ENCODE measurements at places on chromosomes 6 and 20.

- DNase-seq, result no peak
These were observed 227.7 kb downstream of the MYLK4 start for GRCh38 chr6:2523061-2523460.

DNA sequence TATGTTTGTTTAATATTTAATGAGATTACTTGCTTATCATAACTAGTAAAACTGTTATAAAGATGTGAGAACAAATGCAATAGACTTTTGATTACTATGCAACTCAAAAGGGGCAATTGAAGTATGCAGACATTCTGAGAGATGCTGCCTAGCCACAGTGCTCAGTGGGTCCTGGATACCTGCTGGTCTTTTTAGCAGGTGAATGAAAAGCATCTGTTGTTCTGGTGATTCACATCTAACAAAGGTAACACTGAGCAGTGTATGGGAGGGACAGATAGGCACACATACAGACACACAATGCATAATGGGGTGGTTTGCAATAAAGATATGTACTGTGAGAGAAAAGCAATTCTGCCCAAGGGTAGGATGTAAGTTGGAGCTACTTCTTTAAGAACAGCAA, 46.9 kb downstream of the OGFRL1 start:
- no peak for DNase-seq

DNA sequence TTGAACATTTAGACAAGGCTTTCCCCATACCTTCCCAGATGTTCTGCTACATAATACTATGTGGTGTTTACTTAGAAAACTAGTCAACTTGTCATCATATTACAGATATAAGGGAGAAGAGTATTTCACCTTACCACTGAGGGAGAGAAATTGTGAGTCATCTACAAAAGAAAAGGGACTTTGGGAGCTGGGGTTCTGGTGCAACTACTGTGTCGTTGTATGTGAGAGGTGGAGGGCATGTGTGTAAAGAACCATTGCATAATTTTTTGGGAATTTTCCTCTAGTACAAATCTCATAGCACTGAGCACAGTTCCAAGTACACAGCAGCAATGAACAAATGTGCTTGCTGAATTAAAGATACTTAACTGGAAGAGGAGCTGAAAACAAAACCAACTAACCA, 665.6 kb downstream of the DHX35 start:
- DNase-seq, result no peak

DNA sequence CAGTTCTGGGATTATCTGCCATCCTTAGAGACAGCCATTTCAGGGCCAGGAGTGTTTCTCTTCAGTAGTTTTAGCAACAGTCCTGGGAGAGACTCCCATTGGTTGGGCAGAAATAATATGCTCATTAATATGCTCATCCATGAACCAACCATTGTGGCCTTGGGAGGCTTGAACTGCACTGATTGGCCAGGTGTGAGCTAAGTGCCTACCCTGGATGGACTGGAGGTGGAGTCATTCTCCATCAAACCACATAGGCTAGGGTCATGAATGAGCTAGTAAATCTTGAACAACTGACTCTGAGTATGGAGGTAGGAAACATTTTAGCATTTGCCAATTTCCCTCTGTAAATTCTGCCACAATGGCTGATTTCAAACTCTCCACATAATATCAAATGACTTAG, 70.2 kb upstream of the ZFP64 start:
- DNase-seq, result no peak

- no peak for DNase-seq
These were observed 54.6 kb downstream of the LYRM4 start for GRCh38 chr6:5205877-5206850.

DNA sequence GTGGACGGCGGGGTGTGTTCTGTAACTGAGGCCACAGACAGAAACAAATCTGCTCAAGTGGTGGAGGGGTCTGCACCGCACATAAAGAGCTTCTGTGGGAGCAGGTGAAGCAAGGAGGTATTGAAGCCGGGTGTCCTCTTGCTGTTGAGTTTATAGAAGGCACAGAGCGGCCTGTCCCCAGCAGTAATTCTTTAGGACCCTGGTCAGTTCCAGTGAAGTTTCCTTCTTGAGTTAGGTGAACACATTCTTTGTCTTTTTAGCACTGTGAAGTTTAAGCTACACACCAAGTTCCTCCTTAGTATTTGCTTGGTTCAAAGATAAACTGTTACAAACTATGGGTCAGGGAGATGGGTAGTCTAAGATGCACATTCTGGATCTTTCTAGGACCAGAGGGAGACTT, 6.1 kb downstream of the PRDM1 start:
- no peak for DNase-seq

DNA sequence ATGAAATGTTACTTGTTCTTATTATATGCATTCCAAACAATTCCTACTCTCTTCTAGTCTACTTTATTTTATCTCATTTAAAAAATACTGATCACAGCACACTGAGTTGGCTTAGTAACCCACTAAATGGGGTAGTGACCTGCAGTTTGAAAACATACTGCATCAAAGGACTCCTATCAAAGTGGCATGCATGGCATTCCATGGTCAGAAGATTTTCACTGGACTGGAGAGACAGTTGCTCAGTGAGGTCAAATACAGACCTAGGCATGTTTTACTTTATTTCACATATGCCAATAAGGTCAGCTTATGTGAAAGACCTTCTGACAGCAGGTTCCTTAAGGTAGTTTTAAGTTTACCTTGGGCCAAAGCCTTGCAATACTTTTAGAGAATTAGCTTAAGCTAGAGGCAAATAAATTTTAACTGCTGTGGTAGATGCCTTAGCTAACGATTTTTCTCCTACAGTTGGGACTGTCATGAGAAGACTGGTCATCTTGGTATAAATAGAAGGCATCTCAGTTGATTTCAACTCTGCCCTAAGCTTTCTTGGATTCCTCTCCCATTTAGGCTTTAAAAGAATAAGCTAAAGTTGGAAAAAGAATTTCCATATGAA, 35.1 kb downstream of the TPD52L1 start:
- DNase-seq, result no peak

- DNase-seq, result no peak
These were observed 503.4 kb downstream of the CD109 start for GRCh38 chr6:74199215-74199915.

- DNase-seq, result no peak
These were observed 130.1 kb upstream of the DST start for GRCh38 chr6:56772737-56773184.

- no peak for DNase-seq
These were observed 488.3 kb downstream of the CDKAL1 start for GRCh38 chr6:21022343-21023107.

- DNase-seq, result no peak
These were observed 618.9 kb downstream of the BCKDHB start for GRCh38 chr6:80725156-80725930.

GRCh38 chr20:35093267-35093884, 769 bp upstream of the TRPC4AP start:
- no peak for DNase-seq

DNA sequence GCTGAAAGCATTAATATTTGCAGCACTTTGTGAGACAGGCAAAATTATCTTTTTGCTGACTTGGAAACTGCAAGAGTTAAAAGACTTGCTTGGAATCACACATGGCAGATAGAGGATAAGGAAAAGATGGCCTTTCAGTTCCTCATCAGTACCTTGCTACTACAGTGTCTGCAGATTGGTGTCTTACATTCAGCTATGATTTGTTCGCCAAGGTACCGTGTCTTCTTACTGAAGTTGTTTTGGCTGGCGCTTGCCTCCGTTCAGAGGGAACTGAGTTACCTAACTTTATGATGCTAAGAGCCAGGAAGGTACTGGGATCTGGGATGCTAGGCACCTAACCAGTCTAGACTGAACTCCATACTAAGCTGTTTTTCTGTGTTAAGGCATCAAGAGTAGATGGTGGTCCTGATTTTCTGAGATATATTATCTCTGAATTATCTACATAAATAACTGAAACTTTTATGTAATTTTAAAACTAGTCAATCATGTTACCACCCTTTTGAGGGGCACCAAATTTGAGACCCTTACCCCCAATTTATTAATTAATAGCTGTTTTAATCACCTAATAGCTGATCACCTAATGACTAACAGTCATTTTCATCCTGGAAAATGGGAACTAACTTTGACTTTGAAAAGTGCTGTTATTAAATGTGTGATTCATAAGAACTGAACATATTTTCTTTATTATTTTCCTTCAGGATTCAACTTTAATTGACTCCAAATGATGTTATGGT, 2.5 kb downstream of the WTAP start:
- no peak for DNase-seq

GRCh38 chr20:47861116-47861515, 75.8 kb upstream of the SULF2 start:
- no peak for DNase-seq

DNA sequence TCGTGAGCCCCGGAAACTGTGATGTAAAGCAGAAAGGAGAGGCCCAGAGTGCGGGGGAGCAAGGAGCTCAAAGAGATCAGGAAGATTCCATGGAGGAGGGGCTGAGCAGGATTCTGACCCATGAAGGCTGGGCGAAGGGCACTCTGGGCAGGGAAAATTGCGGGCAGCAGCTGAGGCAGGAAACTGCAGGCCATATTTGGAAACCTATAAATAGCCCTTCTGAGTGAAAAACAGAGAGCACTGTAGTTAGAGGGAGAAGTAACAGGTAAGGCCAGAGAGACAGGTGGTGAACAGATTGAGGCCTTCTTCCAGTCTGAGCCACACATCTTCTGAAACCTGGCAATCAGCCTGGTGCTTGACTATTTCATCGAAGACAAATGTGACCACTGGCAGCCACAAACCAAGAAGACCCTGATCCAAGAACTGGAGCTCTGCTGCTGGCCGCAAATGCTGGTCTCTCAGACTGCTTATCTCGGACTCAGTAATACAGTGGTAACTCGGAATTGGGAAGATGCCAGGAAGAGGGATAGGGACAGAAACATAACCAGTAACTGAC, 14.1 kb upstream of the BEND3 start:
- DNase-seq, result no peak

DNA sequence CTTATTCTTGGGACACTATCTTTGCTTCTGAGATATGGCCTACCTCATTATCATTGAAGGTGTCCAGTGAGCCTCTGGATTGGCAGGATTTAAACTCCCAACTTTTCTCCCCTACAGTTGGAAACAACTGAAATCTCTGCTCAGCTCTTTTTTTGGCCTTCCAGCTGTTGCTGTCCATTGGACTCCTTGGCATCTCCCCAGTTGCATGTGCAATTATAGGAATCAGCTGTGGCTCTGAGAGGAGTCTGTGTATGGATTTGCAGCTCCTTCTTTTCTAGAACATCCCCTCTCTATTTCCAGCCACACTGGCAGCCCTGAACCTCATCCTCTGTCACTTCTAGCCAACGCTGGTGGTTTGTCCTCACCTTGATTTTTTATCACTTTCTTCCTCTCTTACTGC, 21.2 kb downstream of the RAB22A start:
- DNase-seq, result no peak

DNA sequence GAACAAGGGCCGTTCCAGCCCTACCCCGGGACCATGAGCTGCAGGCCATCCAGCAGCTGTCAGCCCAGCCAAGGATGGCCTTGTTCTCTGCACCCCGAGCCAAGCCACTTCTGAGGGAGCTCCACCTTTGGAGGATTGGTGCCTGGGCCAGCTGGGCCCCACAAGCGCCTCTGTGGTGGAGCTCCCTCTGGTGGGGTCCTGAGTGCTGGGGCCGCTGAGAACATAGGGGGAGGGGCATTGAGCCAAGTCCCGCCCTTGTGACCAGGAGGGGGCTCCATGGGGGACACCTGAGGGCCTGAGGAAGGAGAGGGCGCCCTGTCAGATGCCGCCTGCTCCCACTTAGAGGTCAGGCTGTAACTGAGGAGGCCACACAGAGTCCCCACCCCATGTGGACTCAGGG, 43.2 kb downstream of the YTHDF1 start:
- DNase-seq, result no peak

DNA sequence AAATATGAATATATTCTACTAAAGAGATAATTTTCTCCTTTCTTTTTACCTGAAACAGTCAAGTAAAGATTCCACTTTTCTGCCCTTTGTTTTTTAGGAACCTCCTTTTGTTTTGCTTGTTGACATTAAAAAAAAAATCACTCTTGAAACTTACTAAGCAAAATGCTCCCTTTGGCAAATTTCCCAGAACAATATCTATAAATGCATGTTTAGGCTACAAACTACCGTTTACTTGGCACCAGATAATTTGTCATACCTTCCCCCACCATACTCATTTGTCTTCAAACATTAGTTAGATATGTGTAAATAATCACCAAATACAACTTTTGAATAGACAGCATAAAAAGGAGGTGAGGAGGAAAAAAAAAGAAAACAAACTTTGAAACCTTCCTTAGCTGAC, 604.7 kb downstream of the RFPL4B start:
- no peak for DNase-seq

- no peak for DNase-seq
These were observed 69.3 kb downstream of the IBTK start for GRCh38 chr6:82178077-82178758.

GRCh38 chr6:81621816-81622395, 130.6 kb downstream of the TENT5A start:
- DNase-seq, result no peak

DNA sequence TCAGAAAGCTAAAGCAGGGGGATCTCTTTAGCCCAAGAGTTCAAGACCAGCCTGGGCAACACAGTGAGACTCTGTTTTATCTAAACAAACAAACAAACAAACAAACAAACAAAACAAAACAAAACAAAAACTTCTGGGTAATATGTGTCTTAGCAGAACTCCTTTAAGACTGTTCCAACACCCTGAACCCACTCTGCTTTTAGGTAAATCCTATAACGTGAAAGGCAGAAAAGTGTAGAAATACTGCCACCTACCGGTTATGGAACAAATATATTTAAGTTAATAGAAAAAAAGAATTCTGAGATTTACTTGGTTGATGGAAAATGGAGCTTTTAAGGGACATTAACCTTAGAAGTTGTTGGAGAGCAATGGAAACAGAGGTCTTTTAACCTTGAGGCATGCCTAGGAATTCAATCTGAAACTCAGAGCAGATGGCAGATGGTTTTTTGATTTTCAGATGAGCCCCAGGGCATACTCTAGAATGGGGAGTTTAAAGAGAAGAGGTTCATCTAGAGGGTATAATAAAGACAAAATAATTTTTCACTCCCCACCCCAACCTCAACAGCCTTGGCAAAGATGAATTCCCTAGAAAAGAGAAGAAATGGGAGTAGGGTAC, 38.5 kb downstream of the SOD2 start:
- DNase-seq, result no peak

DNA sequence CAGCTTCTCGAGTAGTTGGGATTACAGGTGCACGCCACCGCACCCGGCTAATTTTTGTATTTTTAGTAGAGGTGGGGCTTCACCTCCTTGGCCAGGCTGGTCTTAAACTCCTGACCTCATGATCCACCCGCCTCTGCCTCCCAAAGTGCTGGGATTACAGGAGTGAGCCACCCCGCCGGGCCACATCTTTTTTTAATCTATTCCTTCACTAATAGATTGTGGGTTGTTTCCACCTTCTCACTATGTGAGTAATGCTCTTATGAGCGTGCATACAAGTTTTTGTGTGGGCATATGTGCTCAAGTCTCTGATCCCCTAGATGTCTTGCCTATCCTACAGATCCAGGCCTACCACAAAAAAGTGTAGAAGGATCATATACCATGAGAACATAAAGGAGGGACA, 30.7 kb downstream of the CARMIL1 start:
- DNase-seq, result no peak

- DNase-seq, result no peak
These were observed 55.8 kb downstream of the SOBP start for GRCh38 chr6:107545763-107546162.

GRCh38 chr6:105094133-105094640, 85.6 kb downstream of the POPDC3 start:
- no peak for DNase-seq

- no peak for DNase-seq
These were observed 406.3 kb upstream of the RUNX2 start for GRCh38 chr6:44921798-44922197.
